Memory B cell (primary cell): ENCODE measurements at places on chromosomes 2 and 18.

DNA sequence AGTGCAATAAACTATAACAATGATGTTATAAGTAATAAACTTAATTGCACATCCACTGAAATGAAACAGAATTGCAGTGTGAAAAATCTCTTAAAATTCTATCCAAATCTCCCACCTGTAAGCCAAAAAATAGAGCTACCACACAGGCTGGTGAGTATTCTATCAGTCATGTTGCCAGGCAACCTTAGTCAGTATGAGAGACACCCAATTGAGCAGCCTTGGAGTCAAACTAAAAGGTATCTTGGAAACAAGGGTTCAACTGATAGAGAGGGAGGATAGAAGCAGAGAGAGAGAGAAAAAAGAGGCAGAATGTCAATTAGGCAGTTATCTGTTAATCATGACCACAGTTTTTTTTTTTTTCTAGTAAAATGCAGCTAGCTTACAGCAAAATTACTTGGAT, 45.8 kb downstream of the GALNT13 start:
- no peak for DNase-seq

GRCh38 chr2:165164201-165164600, 39.6 kb downstream of the SCN3A start:
- DNase-seq, result no peak

- DNase-seq, result no peak
These were observed 368.0 kb upstream of the FAM98A start for GRCh38 chr2:33967103-33967502.

DNA sequence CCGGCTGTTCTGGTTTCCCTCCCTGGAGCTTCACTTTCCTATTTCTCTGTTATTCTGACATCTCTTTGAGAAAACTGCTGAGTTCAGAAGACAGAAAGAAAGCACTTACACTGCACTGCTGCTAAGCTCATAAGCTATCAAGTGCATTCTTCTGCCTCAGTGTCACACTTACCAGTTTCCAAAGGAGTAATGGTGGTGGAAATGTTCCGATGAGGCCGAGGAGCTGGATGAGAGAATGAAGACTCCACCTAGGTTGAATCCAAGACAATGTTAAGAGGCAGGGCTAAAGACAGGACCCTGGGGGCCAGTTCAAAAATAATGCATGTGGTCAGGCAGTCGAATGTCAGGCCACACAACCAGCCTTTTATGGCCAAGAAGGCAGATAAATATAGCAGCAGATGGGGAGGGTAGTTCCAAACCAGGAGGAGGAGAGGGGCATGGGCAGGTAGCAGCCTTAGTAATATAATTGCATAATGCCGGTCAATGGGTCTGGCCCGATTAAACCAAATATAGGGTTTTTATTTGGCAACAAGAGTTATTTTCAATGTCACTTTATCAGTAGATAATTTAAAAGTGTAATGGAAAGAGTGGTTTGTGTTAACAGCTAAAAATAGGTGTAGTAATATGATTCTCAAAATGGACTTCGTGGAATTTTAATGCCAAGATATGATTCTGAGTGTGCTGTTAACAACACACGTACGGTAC, at the start of gene MYOM1:
MYOM1 (minus strand) TSS at position 338 of the 705 bp plus-strand sequence. CDS start 4,745 bp downstream, outside the sequence.
- no peak for DNase-seq

- no peak for DNase-seq
These were observed 430.1 kb downstream of the CCDC85A start for GRCh38 chr2:56613920-56614319.

DNA sequence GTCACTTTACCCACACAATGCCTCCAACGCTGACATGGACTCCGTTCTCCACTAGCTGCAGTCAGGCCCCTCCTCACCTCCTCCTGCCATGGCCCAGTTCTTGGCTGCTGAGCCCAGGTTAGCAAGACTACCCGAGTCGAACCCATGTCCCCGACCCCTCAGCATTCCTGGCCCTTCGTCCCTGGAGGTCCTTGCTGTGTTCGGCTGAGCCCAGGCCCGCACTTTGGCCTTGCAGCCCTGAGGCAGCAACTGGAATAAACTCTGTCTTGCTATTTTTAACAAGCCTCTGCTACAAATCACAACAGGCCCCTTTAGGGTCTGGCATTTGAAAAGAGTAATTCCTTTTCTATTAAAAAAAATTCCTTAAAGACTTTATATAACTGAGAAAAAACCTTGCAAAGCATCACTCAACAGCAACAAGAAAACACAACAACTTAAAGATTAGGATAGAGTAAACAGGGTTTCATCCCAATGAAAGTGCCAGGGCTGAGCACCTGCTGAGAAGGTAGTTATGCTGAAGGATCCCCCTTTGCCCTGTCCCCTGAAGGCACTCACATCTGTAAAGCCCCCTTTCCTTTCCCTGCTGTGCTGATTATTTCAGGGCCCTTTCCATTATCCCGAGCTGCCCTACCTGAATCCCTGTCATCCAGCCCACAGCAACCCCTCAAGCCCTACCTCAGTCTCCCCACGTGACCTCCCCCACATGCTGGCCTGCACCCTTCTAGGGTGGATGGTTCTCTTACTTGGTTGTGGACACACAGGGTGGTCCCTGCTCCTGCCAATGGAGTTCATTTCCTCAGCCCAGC, 120.0 kb upstream of the SNTG2 start:
- DNase-seq, result no peak

DNA sequence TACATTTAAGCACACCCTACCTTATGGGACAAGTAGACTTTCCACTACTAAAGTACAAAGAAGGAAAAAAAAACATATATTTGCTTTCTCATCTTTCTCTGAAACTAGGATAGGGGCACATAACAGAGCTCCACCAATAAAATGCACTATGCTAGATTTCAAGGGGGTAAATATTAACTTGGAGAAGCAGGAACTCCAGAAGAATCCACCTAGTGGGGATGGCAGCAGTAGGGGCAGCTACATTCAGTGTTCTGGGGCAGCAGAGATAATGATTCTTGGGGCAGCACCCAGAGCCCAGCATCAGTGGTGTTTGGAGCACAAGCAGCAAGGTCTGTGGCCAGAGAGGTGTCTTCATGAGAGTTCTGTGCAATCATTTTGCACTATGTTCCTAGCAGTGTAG, 64.7 kb downstream of the DTNB start:
- DNase-seq, result no peak

- no peak for DNase-seq
These were observed 106.5 kb upstream of the ETAA1 start for GRCh38 chr2:67290451-67291290.

DNA sequence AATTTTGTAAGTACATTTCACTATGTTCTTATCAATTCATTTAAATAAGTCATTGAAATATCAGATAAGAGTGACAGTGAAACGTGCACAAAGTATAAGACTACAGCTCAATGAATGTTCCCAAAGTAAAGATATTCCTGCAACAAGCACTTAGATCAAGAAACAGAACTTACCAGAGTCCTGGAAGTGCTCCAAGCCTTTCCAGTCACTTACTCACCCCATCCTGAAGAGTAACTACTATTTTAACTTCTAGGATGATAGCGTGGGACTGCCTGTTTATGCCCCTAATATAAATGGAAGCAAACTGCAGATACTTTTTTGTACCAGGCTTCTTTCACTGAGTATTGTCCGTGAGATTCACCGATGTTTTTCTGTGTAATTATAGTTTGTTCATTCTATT, 768.9 kb downstream of the SLC4A3 start:
- no peak for DNase-seq
